ENCODE measurements at places on chromosomes 12 and 14.

DNA sequence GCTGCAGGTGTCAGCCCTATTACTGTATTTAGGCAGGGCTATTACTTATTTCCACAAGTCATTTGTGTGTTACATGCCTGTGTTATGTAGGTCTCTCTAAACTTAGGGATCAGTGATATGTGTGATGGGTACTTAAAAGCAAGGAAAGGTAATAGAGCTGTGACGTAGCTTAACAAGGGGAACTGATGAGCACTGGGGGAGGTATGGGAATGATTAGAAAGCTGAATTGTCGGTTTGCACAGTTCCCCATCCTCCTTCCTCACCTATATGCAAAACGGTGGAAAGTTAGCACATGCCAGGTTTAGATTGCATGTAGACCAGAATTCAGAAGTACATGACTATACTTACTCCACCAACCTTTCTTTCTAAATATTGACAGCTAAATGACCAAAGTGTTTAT, 494.3 kb upstream of the GARIN6 start:
- no peak for DNase-seq

GRCh38 chr14:95467232-95467631, 49.2 kb downstream of the SYNE3 start:
- DNase-seq: no peak

DNA sequence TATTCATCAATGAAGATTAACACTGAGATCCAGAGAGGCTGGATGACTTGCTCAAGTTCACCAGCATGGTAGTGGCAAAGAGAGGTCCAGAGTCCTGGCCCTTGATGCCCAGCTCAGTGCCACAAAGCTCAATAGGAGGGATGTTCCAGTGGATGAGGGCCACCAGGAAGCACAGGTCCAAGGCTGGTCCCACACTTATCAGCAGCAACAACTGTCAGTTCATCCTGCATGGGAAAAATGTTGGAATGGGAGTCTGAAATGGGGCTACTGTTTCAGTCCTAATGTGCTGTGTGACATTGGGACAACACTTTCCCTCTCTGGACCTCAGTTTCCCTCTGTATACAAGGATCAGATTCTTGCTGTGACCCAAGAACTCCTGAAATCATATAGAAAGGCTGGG, 11.2 kb downstream of the SERPINA5 start:
- DNase-seq: no peak

DNA sequence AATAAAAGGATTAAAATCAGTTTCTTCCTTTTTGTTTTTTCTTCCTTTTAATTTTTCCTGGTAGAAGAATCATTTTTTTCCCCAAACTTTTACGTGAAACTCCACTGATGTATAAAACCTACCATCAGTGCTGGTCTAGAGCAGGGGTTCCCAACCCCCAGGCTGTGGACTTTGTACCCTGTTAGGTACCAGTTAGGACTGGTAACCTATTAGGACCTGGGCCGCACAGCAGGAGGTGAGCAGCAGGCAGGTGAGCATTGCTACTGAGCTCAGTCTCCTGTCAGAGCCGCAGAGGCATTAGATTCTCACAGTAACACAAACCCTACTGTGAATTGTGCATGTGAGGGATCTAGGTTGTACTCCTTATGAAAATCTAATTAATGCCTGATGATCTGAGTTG, 10.1 kb downstream of the SMCO2 start:
- DNase-seq: no peak

GRCh38 chr12:125470838-125471783, 405.9 kb downstream of the AACS start:
- no peak for DNase-seq
